ENCODE measurements at places on chromosomes 6 and 20.

- no peak for DNase-seq
These were observed 22.6 kb upstream of the CHMP4B start for GRCh38 chr20:33788351-33789049.

DNA sequence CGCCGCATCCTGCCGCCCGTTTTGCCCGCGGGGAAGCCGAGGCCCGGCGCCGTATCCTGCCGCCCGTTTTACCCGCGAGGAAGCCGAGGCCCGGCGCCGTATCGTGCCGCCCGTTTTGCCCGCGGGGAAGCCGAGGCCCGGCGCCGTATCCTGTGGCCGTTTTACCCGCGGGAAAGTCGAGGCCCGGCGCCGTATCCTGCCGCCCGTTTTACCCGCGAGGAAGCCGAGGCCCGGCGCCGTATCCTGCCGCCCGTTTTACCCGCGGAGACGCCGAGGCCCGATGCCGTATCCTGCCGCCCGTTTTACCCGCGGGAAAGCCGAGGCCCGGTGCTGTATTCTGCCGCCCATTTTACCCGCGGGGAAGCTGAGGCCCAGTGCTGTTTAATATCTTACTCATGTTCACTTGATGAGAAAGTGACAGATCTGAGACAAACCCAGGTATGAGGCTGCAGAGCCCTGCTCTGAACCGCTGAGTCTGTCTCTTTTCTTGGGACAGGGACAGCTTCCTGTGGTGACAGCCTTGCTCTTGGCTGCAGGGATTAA lies 129.4 kb downstream of the CDH26 start:
- DNase-seq, result no peak

DNA sequence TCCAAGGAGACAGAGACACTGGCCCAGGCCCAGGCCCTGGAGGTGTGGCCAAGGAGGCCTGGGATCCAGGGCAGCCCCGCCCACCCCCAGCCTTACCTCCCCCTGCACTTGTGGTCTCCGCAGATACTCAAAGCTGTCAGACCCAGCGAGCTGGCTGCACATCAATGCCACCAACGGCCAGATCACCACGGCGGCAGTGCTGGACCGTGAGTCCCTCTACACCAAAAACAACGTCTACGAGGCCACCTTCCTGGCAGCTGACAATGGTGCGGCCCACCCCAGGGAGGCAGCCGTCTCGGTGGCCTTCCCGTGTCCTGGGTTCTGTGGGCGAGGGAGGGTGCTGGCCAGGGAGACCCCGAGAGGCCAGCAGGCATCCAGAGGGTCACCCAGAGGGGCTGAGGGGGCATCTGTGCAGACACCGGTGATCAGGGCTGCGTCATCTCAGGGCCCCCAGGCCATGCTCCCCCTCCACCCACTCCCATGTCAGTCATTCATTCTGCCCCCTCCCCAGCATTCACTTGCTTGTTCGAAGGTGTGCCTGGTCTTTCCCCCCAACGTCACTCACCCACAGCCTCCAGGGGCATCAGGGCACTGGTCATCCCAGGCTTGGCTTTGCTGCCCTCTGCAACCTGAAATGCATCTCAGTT lies 141.3 kb downstream of the TAF4 start:
- no peak for DNase-seq

- DNase-seq, result no peak
These were observed 93.4 kb upstream of the BTN3A2 start for GRCh38 chr6:26271668-26272024.

DNA sequence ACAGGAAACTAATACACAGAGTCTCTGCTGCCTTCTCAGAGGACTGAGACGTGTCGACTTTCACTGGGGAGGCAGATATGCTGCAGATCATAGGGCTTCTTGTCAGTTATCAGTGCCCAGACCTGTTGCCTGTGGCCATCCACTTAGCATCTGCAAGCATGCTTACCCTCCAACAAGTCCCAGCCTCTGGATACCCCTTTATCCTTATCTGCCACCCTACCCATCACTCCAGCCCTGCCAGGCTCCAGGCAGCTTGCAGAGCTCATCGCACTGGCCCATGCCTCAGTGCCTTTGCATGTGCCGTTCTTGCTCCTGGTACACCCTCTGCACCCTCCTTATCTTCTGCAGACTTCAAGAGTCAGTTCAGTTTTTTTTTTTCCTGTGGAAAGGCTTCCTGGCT lies 119.2 kb downstream of the TOX2 start:
- no peak for DNase-seq

DNA sequence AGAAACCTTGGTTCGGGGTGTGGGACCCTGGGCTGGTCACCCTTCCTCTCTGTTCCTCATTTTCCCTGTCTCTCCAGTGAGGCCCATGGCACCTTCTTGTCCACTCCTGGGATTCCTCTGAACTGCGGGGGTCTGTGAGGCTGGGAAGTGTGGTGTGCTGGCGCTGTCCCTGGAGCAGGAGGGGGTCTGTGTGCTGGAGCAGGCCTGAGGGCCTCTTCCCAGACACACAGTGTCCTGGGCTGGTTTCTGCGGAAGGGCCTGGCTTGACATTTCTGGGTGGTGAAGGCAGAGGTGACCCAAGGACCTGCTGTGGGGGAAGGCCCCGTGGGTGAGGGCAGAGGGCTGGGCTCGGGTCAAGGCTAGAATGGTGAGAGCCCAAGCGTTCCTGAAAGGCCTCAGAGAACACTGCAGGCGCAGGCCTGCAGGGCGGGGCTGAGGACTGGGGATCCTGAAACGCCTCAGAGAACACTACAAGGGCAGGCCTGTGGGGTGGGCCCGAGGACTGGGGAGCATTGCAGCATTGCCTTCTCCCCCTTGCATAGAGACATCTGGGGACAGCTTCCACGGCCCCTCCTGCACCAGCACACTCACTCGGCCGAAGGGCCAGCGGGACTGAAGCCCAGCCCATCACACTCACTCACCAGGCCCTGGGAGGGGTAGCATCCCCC lies 10.6 kb upstream of the BAK1 start:
- no peak for DNase-seq

GRCh38 chr6:28124350-28124970 lies at the start of gene ZSCAN16:
TSS of gene ZSCAN16 (plus strand) at chr6:28124609. CDS start at chr6:28125444, 835 bp downstream.
- DNase-seq, result peak; percentile 74

- no peak for DNase-seq
These were observed 138.9 kb downstream of the TBX18 start for GRCh38 chr6:84625506-84625905.

DNA sequence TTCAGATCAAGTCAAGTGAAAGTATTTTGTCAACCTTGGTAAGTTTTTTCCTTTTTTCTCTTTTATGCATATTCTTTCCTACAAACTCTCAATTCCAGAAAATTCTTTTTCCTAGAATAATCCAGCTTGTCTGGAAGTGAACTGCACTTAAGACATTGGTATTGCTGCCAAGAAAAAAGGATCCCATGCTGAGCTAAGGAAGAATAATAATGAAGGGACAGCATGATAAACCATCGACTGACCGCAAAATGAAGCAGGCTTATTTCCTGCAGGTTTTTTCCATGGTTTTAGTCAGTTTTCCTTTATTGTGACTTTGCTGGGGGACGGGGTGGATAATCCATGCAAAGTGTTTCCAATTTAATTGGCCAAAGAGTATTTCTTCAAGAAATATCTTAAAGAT lies 857.6 kb upstream of the SLC35B3 start:
- DNase-seq, result no peak

All from activated CD4-positive, alpha-beta T cell treated with anti-CD3 and anti-CD28 coated beads, Interleukin-2, amount 50 U/mL, for 48 hours (primary cell).